Stimulated activated CD4-positive, alpha-beta T cell treated with anti-CD3 and anti-CD28 coated beads, Interleukin-1b, Interleukin-23, amount 100 ng/mL, for 1 hour (primary cell): ENCODE measurements at places on chromosomes 4 and X.

GRCh38 chr4:82499738-82500434 is 61.9 kb downstream of the TMEM150C start:
- no peak for DNase-seq

GRCh38 chrX:19487520-19488200 is 27.6 kb downstream of the MAP3K15 start:
- no peak for DNase-seq

DNA sequence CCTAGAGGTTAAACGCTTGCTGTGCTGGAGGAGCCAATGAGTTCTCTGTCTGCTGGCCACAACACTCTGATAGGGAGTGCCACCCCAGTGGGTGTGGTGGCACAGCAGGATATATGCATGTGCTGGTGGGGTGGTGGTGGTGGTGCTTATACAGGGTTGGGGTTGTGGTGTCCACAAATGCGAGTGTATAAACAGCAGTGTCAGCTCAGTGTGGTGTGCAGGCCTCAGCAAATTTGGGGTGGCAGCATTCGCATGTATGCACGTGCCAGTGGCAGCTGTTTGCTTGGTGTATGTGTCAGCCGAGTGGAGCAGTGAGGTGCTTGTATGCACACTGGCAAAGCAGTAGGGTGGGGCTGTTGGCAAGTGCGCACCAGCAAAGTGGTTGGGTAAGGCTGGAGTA is 157.4 kb downstream of the FAM47A start:
- no peak for DNase-seq

DNA sequence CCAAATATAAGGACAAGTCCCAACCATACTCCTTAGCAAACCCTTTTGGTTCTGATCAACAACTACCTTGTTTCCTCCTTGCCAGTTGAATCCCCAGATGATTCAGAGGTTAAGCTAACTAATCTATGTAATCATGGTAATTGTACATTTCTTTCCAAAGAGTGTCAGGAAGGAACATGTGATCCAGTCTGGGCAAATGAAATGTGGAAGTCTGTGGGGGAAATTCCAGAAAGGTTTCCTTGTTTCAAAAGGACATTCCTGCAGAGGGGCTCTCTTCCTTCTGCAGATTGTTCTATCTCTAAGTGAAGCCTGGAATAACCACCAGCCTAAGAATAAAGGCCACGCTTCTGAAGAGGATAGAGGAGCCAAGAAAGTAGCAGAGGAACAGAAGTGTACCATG is 7.0 kb downstream of the PRSS12 start:
- DNase-seq = no peak

- DNase-seq = no peak
Observed at GRCh38 chr4:117227925-117228324, 142.5 kb upstream of the TRAM1L1 start.

GRCh38 chrX:45889471-45889870 is 655.8 kb downstream of the ZNF674 start:
- no peak for DNase-seq

DNA sequence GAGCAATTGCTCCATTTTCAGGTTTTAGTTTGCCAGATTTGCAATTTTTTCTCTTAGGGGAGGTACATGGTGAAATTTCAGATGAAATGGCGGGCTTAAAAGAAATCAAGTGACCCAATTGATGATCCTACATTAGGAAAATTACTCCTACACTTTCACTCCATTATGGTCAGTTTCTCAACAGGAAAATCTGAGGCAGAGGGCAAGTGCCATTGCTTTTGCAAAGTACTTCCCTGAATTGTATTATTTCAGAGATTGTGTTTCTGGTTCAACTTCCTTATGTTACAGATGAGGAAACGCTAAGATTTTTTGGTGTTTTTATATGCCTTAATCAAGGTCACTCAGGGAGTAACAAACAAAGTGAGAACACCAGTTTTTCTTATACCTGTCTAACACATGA is 302.2 kb downstream of the ARAP2 start:
- no peak for DNase-seq

DNA sequence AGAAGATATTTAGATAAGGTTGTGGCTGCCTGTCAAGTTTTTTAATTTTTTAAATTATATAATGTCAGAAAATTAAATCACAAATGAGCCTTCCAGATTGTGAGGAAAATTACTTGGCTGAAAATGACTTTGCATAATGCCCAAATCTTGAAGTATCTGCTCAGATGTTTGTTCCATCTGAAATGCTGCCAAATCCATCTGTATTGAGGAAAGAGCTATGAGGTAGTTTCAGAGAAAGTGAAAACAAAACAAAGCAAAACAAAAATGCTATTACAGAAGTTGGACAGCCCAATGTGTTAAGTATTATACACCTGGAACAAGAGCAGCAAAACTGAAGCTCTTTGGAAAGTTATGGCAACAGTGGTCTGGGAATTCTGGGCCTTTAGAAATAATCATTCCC is 23.3 kb upstream of the GUCY1B1 start:
- no peak for DNase-seq
